Type B pancreatic cell (in vitro differentiated cells): ENCODE measurements at places on chromosomes 6 and 20. TPM values are rescaled to one million over a fixed set of nuclear protein-coding genes. Genes with fewer than 3 reads are reported as not detected.
A peak's percentile ranks its signal among the peaks of the same experiment; 100 is the strongest.

DNA sequence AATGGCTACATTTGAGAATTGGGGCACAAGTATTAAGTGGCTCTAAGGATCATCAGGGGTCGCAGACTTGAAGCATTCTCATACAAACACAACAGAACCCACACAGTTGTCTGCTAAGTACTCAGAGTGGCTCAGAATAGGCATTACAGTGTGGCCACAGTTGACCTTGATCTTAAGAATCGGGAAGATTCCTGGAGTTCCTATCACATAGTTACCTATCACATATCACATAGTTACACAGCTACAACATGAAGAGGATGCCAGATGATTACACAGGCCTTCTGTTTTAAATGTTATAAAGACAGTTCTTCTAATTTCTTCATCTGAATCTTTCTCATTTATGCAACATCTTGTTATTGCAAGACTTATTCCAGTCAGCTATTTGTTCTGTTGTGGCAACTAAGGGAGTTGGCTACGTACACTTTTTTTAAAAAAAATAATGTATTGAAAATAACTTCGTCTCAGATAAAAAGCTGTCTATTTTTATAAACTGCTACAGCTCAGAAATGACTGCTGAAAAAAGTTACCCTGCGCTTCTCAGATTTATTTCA lies 129.0 kb downstream of the REV3L start:
- no peaks in the 10 kb centered on the region for H3K27me3 ChIP-seq
- H3K4me1 ChIP-seq, result no peaks in the 10 kb centered on the region
- DNase-seq, result no peak
- H3K4me3 ChIP-seq, result no peak overlapping the region

The POPDC3 gene
- 1.1 and 6.0 TPM in 2 replicates for total RNA-seq

DNA sequence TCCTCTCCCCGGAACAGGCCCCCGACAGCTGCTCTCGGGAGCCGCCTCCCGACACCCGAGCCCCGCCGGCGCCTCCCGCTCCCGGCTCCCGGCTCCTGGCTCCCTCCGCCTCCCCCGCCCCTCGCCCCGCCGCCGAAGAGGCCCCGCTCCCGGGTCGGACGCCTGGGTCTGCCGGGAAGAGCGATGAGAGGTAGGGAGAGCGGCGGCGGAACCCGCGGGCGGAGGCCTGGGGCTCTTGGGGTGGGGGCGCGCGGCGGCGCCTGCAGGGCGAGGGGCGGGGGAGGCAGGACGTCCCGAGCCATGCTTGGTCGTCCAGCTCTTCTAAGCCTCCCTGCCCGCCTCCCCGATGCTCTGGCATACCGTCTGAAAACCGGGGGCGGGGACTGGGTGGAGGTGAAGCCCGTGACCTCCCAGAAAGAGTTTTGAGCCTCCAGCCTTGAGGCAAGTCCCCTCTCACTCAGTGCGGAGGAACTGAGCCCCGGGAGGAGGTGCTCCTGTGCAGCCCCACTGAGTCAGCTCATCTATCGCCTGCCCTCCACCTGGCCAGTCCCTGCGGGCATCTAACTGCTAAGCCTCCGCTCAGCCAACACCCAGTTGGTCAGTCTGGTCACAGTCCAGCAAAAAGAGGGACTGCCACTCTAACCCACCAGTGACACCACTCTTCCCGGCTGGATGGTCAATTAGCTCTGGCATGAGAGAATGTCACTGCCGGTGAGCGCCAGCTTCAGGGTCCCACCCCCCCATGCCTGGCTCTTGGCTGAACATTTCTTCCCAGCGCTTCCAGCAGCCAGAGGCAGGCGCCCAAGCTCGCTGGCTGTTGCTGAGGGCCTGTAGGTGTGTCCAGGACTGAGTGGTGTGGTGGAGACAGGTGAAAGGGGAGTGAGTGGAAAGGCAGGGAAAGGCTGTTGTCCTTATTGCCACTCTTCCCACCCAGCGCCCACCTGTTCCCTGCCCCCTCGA lies 482 bp downstream of the DDR1 start:
- H3K27ac ChIP-seq, result peak overlapping the region; percentile 99
- H3K36me3 ChIP-seq, result peaks cover 8% of the 10 kb centered on the region
- H3K4me1 ChIP-seq, result peaks cover 63% of the 10 kb centered on the region
- H3K27me3 ChIP-seq, result no peaks in the 10 kb centered on the region
- H3K4me3 ChIP-seq, result peak overlapping the region; percentile 93

DNA sequence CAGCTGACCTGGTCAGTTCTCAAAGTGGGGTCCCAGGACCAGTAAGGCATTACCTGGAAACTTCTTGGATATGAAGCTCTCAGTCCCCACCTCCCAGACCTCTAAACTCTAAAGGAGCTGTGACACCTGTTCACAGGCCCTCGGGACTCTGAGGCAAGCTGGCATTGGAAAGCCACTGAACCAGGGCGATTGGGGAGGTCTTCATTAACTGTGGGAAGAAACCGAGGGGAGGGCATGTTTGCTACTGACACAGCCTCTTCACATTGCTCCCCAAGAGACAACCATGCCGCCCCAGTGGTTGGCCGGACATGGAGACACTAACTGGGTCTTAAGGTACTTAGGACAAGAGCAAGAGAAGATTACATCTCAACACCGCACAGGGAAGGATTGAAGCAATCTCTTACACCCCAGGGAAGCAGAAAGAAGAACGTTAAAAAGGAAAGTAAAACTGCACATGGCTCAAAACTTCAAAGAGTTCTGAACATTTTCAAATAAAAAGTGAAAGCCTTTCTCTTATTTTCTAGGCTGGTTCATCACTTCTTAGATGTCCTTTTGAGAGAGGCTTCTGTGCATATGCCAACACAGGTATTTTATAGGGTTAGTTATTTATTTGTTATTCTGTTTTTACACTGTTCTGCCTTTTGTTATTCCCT lies 210.0 kb upstream of the CST7 start:
- no peaks in the 10 kb centered on the region for H3K36me3 ChIP-seq
- H3K4me1 ChIP-seq, result peaks cover 30% of the 10 kb centered on the region
- no peaks in the 10 kb centered on the region for H3K27me3 ChIP-seq
- H3K27ac ChIP-seq, result no peak overlapping the region
- H3K4me3 ChIP-seq, result no peak overlapping the region

- H3K4me1 ChIP-seq, result peaks cover 34% of the 10 kb centered on the region
- H3K36me3 ChIP-seq, result no peaks in the 10 kb centered on the region
- peak overlapping the region; percentile 73 for H3K27ac ChIP-seq
- no peaks in the 10 kb centered on the region for H3K27me3 ChIP-seq
- H3K4me3 ChIP-seq, result peak overlapping the region; percentile 51
- DNase-seq, result no peak
Measured at GRCh38 chr6:134249759-134250602, 67.9 kb downstream of the SGK1 start.

- peaks cover 16% of the 10 kb centered on the region for H3K36me3 ChIP-seq
- H3K27ac ChIP-seq, result no peak overlapping the region
- no peaks in the 10 kb centered on the region for H3K4me1 ChIP-seq
- no peaks in the 10 kb centered on the region for H3K27me3 ChIP-seq
Measured at GRCh38 chr6:2264932-2265331, 19.5 kb upstream of the GMDS start.

DNA sequence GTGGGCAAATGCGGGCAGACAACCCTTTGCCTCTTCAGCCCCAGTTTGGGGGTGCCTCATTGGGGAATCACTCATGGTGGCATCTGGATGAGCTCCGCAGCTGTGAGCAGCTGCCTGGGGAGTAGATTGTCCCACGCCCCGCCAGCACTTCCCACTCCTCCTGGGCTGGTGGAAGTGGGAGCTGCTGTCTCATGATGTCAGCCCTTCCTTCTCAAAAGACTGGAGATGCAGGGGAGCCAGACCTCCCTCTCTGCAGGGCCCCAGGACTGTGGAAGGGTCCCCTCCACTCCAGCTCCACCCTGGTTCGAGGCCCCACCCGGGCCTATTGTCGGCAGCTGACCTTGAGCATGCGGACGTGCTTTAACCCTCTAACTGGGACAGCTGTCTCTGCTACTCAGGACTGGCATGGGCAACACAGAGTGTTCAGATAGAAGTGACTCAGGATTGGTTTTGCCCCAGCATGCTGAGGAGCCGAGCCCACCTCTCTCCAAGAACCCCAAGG lies 2.0 kb downstream of the UNC93A start:
- H3K36me3 ChIP-seq, result peaks cover 3% of the 10 kb centered on the region
- H3K4me3 ChIP-seq, result no peak overlapping the region
- H3K27me3 ChIP-seq, result peaks cover 21% of the 10 kb centered on the region
- peaks cover 7% of the 10 kb centered on the region for H3K4me1 ChIP-seq
- H3K27ac ChIP-seq, result no peak overlapping the region
- DNase-seq, result no peak

GRCh38 chr6:31356216-31356945 lies 598 bp downstream of the HLA-B start:
- DNase-seq, result no peak
- no peaks in the 10 kb centered on the region for H3K4me1 ChIP-seq
- peak overlapping the region; percentile 84 for H3K4me3 ChIP-seq
- no peaks in the 10 kb centered on the region for H3K36me3 ChIP-seq
- peaks cover 93% of the 10 kb centered on the region for H3K27me3 ChIP-seq

The LINC00237 gene
- not detected in 2 replicates for total RNA-seq

The TP53INP2 gene
- total RNA-seq, result 39.6 and 60.7 TPM in 2 replicates

DNA sequence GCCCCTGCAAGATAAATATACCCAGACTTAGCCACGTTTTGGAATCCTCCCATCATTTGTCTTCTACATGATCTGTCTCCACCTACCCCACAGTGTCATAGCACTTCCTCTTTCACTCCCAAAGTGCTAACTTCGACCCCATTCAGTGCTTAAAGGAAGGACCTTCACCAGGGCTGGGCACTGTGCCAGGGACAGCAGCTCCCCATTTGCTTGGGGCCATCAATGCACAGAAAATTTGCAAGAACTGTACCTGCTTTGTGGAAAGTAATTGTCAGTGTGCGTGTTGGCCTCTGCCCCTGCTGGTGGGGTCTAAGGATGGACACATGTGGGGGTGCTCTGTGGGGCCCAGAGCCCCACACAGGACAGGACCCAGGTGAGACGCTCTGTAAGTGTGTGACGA lies 5.2 kb upstream of the BPIFA2 start:
- no peak overlapping the region for H3K27ac ChIP-seq
- DNase-seq, result peak; percentile 63
- no peaks in the 10 kb centered on the region for H3K36me3 ChIP-seq
- peaks cover 34% of the 10 kb centered on the region for H3K27me3 ChIP-seq
- no peaks in the 10 kb centered on the region for H3K4me1 ChIP-seq
- H3K4me3 ChIP-seq, result no peak overlapping the region

The GPX5 gene
- total RNA-seq, result not detected in 2 replicates

The PRDM1 gene
- total RNA-seq, result 15.5 and 35.5 TPM in 2 replicates
